ENCODE measurements at places on chromosomes 5 and 9. TPM values are rescaled to one million over a fixed set of nuclear protein-coding genes. Genes with fewer than 3 reads are reported as not detected.

GRCh38 chr9:91899219-91899563 is 50.8 kb downstream of the ROR2 start:
- DNase-seq = no peak

The SYNPO gene
- total RNA-seq = 87.6 TPM

DNA sequence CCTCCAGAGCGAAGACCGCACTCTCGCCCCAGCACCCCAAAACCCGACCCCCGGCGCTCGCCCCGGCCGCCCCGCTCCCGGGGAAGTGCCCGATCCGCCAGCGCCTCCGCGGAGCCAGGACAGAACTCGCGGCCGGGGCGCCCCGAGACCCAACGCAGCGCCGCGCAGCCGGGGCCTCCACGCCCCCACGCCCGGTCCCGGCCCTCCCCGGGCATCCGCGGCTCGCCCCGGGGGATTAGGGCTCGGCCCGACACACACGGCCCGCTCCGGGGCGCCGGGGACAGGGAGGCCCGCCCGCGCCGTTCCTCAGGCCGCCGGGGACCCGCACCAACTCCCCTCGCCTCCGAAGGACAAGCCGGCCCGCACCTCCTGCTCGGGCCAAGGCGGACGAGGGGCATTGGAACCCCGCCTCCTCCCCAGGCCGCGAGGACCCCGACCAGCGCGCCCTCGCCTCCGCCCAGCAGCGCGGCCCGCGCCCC is 544 bp downstream of the FNBP1 start:
- DNase-seq = peak; percentile 84

GRCh38 chr9:129060991-129061390 is 19.9 kb upstream of the DOLPP1 start:
- DNase-seq = no peak

The P4HA2 gene
- 32.5 TPM for total RNA-seq

GRCh38 chr5:176788091-176788490 is 22.3 kb upstream of the UNC5A start:
- DNase-seq = no peak

DNA sequence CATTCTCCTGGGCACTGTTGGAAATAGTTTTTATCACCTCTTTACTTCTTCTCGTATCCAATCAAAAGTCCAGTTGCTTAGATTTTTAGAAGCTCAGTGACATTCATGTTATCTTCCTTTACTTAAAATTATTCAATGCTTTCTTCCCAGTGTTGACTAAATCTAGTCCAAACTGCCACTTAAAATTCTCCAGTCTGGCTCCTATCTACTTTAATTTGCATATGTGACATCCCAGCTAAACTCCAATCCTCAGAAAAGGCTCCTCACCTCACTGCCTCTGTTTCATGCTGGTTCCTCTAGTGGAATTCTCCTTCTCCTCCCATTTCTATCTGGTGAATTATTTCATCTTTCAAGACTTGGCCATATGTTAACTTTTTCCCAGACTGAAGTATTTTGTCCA is 1238.7 kb upstream of the WWC1 start:
- no peak for DNase-seq

- no peak for DNase-seq
Observed at GRCh38 chr9:135600296-135600817, 38.8 kb downstream of the PAEP start.

The RABEPK gene
- 12.6 TPM for total RNA-seq

Data from kidney (tissue), 22 donors.